Activated CD4-positive, CD25-positive, alpha-beta regulatory T cell (primary cell): ENCODE measurements at places on chromosomes 13 and 19.

DNA sequence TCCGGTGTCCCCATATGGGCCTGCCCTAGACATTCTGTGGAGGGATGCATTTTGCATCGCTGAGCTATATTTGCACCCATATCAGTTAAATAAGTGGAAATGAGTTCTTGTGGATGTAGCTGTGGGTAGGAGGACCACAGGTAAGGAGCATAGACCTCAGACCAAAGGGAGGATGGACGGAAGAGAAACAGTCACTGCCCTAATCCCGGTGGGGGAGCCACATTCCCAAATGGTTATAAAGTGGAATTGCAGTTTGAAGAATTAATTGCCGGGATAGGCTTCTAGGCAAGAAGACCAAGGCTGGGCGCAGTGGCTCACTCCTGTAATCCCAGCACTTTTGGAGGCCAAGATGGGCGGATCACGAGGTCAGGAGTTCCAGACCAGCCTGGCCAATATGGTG, 1.8 kb downstream of the SDHAF1 start:
- no peak for DNase-seq

DNA sequence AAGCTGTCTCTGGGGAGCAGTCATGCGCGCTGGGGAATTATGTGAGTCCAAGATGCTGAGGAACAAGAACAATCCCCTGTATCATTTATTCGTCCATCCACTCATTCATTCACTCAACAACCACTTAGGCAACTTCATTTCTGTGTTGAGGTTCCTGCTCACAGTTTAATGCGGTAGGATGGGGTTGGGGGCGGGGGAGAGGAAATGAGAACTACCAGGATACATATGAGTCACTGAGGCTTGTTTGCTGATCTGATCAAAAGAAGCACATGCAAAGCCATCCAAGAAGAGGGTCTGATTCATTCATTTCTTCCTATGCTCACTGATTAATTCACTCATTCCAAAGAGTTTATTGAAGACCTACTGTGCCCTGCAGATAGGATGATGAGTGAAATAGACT, 20.9 kb downstream of the ZNF536 start:
- no peak for DNase-seq

DNA sequence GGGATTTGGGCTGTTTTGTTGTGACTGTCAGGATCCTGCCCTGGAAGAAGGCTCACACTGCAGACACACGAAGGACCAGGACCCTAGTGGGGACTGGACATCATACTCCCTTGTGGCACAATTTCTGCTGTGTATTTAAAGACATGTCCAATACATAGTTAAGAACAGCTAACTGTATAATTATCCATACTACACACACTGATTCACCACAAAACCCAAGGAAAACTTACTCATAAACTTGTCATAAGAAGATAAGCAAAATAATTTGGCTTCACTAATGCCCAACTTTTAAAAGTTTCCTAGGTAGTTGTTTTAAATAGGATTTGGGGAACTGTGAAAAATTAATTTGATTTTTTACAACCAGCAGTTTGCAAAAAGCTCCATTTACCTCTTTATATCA, 46.1 kb downstream of the LATS2 start:
- no peak for DNase-seq

- DNase-seq = no peak
These were observed 17.1 kb downstream of the CARM1 start for GRCh38 chr19:10888421-10888866.

DNA sequence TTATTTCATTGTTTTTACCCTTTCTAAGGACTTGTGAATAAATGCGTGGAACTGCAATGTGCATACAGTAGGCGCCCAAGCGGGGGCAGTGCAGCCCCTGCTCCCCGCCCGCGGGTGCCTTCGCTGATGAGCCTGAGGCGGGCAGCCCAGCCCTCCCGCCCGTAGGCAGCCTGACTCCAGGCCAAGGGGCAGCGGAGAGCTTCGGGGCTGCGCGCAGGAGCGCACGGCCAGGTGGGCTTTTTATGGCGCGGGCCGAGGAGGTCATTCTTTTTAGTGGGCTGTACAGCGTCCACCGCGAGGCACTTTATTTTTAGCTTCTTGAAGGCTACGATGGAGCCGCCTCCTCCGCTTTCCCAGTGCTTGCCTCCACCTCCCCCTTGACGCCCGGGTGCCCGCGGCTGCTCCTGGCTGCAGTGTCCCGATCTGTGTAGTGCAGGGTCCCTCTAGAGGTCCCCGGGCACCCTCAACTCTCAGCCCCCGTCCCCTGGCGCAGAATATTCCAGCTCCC, 60.5 kb downstream of the CCNE1 start:
- DNase-seq = no peak

DNA sequence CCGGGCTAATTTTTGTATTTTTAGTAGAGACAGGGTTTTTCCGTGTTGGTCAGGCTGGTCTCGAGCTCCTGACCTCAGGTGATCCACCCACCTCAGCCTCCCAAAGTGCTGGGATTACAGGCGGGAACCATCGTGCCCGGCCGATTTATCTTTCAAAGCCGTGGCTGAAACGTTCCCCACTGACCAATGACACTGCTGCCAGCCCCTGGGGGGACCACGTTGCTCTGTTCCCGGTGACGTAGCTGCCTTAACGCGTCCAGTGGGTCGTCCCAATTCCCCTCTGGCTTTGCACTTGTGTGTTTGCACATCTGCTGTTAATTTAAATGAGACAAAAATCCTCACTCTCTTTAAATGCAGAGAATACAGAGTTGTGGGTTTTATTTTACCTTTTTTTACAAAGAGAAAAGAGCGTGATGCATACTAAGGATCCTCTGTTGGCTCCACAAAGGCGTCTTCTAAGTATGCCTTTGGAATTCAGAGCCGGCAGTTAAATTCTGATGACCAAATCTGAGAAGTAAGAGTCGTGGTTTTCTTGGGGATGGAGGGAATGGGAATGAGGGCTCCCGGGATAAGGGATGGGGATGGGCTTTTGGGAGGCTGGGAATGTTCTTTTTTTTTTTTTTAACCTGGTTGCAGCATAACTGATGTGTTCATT, 18.6 kb upstream of the LMTK3 start:
- no peak for DNase-seq

DNA sequence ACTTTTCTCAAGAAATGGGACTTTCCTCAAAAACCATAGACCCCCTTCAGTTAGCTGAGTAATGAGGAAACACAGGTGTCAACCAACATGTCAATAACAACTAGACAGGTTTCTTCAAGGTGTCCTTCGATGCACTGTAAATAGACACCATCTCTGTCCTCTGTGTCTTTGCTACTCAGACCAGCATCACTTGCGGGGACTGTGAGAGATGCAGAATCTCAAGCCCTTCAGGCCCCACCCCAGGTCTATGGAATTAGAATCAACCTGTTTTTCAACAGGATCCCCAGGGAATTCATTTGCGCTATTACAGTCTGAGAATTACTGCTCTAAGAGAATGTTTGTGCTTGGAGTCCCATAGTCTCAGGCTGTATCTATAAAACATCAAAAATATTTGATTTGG, 469.9 kb downstream of the COG6 start:
- DNase-seq = no peak

GRCh38 chr19:16001481-16002312, 52.9 kb downstream of the OR10H4 start:
- DNase-seq = no peak

DNA sequence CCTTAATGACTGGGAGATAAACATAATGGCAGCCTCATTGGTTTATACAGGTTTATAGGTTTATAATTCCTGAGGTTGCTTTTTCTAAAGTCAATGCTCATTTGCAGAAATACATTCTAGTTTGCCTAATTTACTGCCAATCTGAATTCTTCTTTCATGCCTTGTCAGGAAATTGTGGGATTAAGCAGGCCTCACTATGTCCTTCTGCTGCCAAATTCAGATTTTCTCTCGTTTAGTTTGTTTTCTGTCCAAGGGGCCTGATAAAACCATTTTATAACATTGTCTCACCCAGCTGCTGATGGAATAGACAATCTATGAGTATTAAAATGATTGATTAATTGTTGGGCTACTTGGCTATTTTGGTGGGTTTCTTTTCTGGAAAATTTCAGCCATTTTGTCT, 42.4 kb upstream of the OBI1 start:
- no peak for DNase-seq

- no peak for DNase-seq
These were observed 72.8 kb downstream of the ATP7B start for GRCh38 chr13:51938454-51938853.

DNA sequence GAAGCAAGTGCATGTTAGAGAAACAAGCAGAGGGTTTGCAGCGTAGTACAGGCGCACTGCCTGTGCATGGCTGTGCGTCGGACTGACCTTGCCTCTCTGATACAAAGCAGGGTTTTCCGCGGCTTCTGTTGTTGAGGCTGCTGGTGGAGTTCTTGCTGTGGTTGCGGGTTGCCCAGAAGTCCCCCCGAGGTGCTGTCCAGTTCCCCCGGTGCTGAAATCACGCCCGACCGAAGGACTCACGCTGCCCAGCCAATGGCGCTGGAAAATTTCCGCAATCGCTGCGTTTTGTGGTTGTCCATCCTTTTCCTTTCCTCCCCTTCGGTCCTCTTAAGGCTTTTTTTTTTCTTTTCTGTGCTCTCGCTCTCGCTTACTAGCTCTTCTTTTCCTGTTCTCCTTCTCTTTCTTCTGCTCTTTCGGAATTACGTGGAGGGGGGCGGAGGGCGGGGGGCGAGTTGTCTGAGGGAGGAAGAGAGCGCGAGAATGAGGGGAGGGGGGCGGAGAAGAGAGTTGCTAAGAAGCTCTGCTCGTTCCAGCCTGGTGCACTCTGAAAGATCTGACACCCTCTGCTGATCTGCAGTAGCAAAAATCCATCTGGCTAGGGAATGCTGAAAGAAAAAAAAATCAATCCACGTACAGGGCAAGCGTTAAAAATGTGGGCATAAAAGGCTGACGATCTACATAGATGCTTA, at the start of gene SLITRK1:
Gene SLITRK1, minus strand, starts transcription at position 558 of the 689 bp plus-strand sequence. CDS start 967 bp downstream, outside the sequence.
- DNase-seq = no peak

- no peak for DNase-seq
These were observed 1414.5 kb upstream of the PCDH9 start for GRCh38 chr13:68644611-68645010.

- DNase-seq = no peak
These were observed 10.9 kb downstream of the GARRE1 start for GRCh38 chr19:34265221-34265650.

GRCh38 chr19:6020972-6021805, 43.2 kb upstream of the RANBP3 start:
- no peak for DNase-seq

- DNase-seq = no peak
These were observed 27.3 kb downstream of the COG6 start for GRCh38 chr13:39682788-39683187.

DNA sequence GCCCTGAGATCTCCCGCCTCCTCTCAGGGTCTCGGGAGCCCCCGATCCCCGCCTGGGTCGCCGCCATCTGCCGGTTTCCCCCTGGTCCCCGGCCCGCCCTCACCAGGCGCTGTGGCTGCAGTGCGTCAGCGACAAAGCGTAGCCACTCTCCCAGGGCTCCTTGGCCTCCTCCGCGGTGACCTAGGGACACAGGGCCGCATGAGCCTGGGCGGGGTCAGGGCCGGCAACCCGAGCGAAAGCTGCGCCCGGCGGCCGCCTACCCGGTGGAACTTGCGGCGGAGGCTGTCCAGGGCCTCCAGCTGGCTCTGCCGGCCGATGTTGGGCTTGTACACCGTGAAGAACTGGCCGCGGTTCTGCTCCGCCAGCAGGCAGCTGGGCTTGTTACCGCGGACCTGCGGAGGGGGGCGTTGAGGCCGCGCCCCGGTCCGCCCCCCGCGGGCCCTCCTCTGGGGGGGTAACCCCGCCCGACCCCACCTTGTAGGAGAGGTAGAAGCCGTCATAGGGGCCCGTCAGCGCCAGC, 5.3 kb downstream of the GPX4 start:
- DNase-seq = no peak
